Vagina (tissue), 2 donors: ENCODE measurements at places on chromosomes 5 and 9.
A peak's percentile ranks its signal among the peaks of the same experiment; 100 is the strongest.

DNA sequence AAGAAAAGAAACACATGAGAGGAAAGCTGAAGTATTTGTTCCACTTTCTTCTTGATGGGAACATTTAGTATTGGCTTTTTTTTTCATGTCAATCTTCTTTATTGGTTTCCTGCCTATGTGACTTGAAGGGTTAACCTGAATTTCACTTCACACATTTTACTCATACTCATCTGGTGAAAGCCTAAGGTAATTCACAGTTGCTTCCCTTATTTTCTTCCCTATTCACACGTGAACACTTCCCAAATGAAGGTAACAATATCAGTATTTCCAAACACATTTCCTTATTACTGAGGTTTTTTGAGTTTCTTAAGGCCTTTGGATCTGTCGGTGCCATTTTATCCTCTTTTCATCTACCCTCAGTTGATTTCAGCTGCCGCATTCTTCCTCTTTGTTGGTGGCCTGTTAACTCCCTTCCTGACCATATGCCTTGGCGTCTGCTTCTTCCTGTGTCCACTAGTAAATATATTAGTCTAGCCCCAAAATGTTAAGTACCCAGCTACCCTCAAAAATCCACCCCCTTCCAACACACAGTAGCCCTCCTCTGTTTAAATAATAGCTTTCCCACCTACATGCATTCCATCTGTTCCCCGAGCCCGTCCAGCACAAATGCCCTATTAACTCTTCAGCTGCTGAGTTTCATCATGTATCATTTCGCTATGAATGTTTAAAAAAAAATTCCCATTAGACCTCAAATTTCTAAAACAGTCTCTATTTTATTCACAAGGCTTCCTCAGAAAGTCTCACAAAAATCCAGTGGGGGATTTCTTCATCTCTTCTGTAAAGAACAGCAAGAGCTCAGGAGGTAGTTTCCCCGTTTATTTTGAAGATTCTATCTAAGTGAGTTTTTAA, 97.3 kb downstream of the USP20 start:
- DNase-seq = no peak

DNA sequence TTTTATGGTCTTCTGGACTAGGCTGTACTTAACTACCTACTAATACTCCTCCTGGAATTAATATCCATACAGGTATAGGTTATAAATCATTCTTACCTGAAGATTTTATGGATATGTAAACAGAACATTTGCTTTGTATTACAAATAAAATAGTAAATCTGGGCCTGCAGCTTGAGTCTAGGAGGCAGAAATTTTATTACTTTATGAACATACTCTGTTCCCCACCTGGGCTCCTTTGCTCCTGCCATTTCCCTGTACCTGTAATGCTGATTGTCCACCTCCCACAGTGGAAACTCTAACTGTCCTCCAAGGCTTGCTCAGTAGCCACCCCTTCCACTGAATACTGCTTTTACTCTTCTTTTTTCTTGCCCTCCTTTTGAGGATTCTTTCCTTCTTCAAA, 108.0 kb downstream of the PAM start:
- no peak for DNase-seq

- no peak for DNase-seq
Observed at GRCh38 chr9:136392538-136393449, 7.2 kb downstream of the SNAPC4 start.

DNA sequence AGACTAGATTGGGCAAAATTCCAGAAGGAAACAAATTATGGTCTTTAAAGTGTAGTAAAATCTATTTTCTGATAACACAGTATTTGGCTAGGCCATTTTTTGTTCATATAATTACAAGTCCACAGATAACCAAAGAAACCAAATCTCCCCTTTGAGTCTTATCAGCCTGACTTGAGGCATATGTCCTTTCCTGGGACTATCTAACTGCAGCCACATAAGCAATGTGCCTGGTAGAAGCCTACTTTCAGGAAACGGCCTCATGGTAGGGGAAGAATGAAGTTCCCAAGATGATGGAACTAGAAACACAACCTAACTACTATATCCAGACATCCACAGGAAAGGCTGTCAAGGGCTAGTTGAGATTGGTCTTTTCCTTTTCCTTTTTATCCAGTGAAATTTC, 130.0 kb downstream of the PIK3R1 start:
- no peak for DNase-seq

DNA sequence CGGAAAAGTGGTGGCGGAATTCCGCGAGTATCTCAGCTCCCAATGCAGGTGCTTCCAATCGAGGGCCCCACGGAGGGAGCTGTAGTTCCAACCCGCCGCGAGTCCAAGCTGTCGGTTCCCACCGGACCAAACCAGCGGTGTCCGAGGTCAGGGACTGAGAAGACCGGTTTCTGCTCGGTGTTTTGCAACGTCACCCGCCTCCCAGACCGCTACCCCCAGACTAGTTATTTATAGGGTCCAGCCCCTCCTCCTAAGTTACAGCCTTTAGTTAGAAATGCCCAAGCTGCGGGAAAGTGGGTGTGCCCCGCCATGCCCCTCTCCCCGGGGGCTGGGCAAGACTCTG, 677 bp upstream of the MYORG start:
- no peak for DNase-seq

DNA sequence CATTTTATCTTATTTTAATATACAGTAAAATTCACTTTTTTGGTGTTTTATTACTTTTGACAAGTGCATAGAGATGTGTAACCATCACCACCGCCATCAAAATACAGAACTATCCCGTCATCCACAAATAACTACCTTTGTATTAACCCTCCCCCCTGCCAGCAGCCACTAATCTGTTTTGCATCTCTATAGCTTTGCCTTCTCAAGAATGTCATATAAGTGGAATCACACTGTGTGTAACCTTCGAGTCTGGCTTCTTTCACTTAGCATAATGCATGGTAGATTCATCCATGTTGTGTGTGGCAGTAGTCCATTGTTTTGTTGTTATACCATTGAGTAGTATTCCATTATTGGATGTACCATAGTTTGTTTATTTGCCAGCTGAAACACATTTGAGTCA, 98.8 kb downstream of the BOD1 start:
- peak; percentile 29 for DNase-seq

GRCh38 chr9:78566948-78567675, 270.2 kb downstream of the PSAT1 start:
- DNase-seq = no peak

GRCh38 chr5:88944751-88945531, 62.0 kb upstream of the MEF2C start:
- DNase-seq = no peak

DNA sequence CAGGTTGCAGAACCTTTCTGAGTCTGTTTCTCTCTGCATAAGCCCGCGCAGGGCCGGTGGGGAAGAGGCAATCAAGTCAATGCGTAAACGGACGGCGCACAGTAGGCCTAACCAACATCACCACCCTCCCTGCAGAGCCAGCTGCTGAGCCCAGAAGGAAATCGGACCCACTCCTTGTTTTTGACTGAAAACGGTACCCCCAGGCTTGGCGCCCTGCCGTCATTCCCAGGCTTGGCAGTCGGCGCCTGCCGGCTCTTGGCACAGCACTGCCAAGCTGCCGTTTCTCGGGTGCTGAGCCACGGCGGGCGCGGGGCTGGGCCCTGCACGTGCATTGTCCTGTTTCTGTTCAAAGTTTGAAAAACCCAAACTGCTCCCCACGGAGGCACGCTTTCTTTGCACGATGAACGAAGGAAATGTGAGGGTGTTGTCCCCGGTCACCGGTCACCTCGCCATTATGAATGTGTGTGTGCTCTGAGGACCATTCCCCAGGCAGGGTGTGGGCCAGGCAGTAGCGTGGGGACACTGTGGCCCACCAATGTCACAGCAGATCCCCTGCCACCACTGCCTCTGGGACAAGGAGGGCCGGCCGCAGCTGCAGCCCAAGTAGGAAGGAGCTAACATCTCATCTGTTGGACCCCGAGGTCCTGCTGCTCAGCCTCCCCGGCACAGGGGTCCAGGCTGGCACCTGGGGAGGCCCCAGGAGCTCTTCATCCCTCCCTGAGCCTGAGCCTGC, 20.1 kb downstream of the FIBCD1 start:
- no peak for DNase-seq

GRCh38 chr5:177085985-177086653, 596 bp upstream of the FGFR4 start:
- no peak for DNase-seq

- no peak for DNase-seq
Observed at GRCh38 chr5:95870105-95870672, 47.7 kb upstream of the GLRX start.

DNA sequence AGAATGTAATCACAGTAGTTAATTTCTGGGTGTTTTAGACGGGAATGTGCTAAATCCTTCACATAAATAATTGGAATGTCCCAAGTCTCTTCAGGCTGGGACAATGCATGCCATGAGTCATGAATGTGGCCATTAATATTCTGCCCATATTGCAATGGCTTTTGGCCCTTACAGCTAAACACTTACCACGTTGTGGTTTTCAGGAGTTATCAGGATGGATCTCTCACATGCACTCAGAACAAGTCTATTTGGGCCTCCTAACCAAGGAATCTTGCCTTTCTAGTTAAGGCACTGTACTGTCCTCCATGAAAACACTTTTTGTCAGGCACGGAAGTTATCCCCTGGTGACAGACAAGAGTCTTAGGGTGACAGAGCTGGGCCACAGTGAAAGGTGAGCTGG, 32.7 kb downstream of the PKD2L2 start:
- no peak for DNase-seq

DNA sequence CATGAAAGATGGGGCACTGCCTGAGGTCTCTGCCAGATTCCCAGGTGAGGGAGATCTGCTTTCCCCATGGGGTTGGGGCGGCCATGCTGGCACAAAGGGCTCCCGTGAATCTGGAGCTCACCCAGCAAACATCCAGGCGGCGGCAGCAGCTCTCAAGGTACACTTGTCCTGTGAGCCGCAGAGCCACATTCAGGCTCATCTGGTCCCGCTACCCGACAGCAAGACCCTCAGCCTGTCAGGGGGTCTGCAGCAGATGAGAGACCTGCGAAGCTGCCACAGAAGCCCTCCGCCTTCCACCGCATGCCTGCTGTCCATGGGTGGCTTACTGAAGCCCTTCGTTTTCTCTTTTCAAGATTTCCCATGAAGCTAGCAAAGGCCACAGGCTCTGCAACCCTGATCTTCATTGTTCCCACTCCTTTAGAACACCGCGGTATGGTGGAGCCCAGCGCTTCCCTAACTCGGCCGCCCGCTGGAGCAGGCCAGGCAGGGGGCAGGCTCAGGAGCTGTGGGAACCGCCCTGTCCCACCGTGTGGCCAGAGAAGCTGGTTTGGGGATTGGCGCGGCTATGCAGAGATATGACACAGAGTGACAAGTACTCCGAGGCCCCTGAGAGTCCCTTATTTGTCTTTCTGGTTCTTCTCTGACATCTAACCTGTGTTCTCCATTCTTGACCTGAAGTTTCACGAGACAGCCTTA, 8.8 kb downstream of the LRRC14B start:
- no peak for DNase-seq

- no peak for DNase-seq
Observed at GRCh38 chr5:172284611-172284980, 1.0 kb upstream of the UBTD2 start.
